EH (cell line): ENCODE measurements at places on chromosomes 2 and 18.

GRCh38 chr2:104332731-104333130 lies 521.2 kb upstream of the POU3F3 start:
- DNase-seq = no peak

DNA sequence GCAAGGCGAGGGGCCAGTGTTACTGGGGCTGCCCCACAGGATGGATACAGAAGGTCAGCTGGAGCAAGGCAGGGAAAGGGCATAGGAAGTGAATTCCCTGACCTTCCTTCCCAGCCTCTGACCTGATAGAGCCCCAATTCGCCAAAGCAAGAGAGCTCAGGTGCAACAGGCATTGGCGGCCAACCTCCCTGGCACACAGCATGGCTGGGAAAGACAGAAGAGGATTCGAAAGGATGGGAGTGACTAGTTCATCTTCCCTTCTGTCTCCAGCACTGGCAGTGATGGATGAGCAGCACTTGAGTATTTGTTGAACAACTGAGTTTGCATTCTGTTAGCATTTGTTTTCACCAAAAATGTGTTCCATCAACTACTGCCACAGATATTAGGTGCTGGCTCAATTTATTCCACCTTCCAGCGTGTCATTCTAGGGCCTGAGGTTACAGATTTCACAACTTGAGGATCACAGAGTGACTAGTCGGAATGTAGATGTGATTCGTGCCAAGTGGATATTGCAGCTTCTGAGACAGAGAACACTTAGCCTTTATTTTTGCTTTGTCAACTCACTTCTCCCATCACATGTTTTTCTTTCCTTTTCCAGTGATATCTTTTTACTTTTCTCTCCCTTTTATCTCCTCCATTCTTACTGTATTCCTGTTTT lies 6.2 kb downstream of the COPS8 start:
- DNase-seq = peak; percentile 59

- peak; percentile 73 for DNase-seq
Measured at GRCh38 chr18:10143596-10143995, 229.8 kb downstream of the VAPA start.

- no peak for DNase-seq
Measured at GRCh38 chr18:3725115-3725514, 275.1 kb downstream of the TGIF1 start.

DNA sequence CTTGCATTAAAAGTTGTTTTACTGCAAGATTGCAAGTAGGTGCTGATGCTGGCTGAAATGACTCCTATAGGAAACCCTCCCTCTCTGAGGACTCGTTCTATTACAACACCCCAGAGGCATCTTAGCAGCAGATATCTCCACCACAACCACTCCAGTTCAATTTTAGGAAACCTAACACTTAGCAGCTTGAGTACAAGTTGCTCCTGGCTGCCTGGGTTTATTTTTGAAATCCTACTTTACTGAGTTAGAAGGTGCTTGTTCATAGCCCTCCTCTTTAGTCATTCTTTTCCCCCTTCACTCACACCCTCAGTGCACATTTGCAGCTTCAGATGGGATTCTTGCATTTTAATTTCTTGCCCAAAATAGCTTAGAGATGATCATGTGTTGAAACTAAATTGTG lies 111.5 kb downstream of the MTCL1 start:
- DNase-seq = peak; percentile 85

- no peak for DNase-seq
Measured at GRCh38 chr18:63061303-63061702, 258.3 kb downstream of the BCL2 start.

- peak; percentile 6 for DNase-seq
Measured at GRCh38 chr18:46767217-46767616, 10.4 kb upstream of the ST8SIA5 start.

DNA sequence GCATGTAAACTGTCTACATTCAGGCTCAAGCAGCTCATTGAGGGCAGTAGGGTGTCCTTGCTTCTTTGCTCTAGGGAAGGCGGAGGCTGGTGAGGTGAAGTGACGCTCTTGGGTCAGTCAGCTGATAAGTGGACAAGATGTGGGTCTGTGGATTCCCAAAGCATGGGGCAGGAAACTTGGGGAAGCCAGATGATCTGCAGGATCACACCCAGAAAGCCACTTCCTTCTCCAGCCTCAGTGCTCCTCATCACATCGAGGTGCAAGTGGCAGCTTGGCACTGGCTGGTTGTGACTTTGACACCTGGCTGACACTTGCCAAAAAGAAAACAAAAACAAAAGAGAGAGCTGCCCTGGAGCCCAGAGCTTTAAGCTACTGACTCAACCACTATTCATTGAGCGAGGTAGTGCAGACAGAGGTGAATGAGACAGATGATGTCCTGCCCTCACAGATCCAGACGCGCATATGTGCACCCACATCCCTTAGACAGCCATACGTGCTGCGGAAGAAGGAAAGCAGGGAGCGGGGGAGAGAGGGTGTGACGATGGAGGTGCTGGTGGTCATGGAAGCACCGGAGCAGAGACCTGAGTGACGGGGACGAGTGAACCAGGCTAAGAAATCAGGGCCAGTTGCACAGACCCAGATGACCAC lies 3.1 kb upstream of the CIB4 start:
- no peak for DNase-seq

- DNase-seq = no peak
Measured at GRCh38 chr2:96176661-96177060, 31.4 kb upstream of the DUSP2 start.

- DNase-seq = no peak
Measured at GRCh38 chr2:150019063-150019462, 431.5 kb upstream of the MMADHC start.

DNA sequence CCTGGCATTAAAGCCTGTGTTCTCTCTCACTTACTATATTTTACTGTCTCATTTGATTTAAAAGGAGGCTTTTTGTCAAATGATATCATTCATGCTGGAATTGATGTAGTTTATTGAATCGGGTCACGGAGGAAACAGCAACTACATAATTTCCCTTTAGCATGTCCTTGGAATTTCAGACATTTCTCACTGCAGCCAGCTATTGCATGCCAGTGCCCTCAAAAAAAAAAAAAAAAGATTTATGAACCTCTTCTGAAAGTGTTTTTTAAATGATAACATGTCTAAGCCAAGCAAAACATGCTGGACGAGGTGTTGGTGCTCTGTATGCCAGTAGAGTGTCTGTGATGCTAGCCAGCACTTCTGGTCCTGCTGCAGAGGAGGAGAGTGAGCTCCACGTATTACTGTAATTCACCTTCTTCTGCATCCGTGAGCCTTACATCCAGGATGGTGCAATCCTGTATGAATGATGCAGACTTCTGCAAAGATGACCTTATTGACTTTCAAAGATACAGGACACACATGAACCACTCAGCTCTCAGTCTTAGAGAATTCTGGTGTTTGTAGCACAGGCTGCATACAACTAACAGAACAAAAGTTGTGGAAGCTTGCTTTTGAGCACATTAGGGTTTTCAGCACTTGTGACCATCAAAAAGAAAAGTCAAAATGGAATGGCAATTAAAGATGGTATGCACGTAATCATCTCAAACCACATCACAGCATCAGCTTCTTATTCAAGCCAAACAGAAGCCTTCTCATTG lies 31.1 kb downstream of the UGP2 start:
- DNase-seq = peak; percentile 42

GRCh38 chr18:59957957-59958356 lies 58.2 kb downstream of the PMAIP1 start:
- DNase-seq = peak; percentile 80

- DNase-seq = no peak
Measured at GRCh38 chr2:199855812-199856211, 4.8 kb upstream of the FTCDNL1 start.

GRCh38 chr2:112699984-112700667 lies 20.7 kb upstream of the NT5DC4 start:
- DNase-seq = no peak

DNA sequence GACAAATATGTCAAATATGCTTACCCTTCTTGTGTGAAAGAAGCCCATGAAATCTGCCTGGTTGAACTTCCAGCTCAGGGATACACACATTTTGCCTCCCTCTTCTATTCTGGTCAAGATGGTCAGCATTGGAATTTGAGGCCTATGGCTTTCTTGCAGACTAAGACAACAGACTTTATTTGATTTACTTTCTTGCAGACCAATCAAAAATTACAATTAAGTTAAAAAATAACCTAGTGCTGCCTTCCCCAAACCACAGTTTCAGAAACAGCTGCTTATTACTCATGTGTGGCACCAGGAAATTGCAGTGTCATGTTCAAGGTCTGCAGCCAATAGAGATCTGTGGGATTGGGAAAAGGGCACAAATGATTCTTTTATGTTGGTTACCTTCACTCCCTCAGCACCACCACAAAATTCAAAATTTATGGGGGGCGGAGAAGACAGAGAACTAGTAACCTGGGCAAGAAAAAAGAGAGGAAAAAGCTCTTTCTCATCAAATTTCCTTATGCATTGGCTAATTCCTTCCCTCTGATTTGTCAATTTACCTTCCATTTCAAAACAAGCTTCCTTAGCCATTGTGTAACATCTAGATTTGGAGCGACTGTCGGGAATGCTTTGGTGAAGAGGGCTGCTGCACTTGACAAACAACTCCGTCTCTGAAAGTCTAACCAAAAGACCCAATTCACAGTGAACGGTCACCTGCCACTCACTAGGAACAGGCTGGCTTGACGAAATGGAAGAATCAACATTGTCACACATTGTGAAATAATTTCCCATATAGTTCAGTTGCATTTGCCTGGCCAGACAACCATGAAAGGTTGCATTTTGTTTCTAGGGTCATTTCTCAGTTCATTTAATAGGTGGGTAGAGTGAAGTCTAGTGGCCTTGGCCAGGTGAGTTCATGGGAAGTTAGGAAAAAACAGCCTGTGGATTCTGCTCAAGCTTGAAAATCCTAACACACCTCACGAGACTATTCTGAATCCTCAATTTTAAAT lies 100.4 kb upstream of the FZD5 start:
- DNase-seq = peak; percentile 85

DNA sequence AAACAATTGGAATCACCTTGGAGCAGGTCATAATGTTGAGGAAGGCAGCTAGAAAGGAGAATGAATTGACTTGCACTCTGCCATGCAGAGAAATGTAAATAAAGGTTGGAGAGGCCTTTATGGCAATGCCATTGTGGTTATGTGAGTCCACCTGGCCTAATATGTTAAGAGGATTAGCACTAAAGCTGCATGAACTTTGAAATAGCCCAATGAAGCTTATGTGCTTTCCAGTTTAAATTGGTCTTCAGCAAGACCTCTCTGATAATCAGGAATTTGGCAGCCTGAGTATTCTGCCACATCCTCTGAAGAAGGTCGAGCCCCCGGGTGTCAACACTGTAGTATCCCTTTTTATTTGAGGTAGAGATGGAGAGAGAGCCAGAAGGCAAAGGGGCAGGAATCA lies 464.9 kb downstream of the CDH2 start:
- DNase-seq = no peak

- no peak for DNase-seq
Measured at GRCh38 chr2:85064927-85065577, 68.1 kb upstream of the TCF7L1 start.

GRCh38 chr2:164810843-164811242 lies 30.8 kb downstream of the COBLL1 start:
- peak; percentile 49 for DNase-seq

DNA sequence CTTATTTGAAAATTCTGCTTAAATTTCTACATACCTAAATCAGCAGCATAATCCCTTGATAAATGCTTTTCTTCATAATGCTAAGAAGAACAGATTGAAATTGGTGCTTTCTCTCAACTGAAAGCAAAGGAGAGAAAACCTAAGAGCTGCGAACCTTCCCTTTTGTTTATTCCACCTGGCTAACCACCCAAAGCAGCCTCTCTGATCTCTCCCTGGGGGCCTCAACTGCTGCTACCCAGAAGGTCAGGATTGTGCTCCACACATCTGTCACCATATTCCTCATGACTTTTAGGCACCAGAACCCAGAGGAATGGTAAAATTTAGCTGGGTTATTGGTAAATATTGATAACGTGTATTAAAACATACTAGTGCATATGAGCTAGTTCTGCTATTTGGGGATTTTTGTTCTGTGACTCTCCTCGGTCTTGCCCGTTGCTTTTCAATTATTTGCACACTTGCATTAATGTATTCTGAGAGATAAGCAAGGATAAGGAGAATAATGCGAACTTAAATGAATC lies 334.1 kb downstream of the RIT2 start:
- no peak for DNase-seq

- DNase-seq = no peak
Measured at GRCh38 chr2:146730882-146731281, 1113.9 kb upstream of the ACVR2A start.
